ENCODE measurements at places on chromosomes 7 and 10.
A peak's percentile ranks its signal among the peaks of the same experiment; 100 is the strongest.

GRCh38 chr7:98420966-98421612, 20.2 kb upstream of the BAIAP2L1 start:
- peak; percentile 64 for DNase-seq

- no peak for DNase-seq
These were observed 2.5 kb downstream of the TNRC18 start for GRCh38 chr7:5420881-5421713.

DNA sequence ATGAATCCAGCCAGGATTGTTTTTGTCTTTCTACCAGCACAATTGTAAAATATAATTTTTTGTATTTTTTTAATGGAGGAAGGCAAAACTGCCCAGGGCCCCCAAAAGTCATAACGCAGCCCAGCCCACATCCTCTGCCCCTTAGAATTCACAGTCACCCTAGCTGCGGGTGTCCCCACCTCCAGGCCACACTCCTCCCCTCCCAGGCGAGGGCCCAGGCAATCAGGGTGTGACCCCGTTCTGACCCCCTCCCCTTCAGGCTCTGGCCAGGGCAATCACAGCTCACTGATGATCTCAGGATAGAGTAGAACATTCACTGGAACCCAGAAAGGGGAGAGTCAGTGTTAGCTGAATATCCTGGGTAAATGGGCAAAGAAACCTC, 92.0 kb upstream of the MACROH2A2 start:
- DNase-seq: no peak

- no peak for DNase-seq
These were observed 27.6 kb downstream of the SNX13 start for GRCh38 chr7:17912536-17913235.

- no peak for DNase-seq
These were observed 5.2 kb upstream of the MYH16 start for GRCh38 chr7:99267481-99267840.

DNA sequence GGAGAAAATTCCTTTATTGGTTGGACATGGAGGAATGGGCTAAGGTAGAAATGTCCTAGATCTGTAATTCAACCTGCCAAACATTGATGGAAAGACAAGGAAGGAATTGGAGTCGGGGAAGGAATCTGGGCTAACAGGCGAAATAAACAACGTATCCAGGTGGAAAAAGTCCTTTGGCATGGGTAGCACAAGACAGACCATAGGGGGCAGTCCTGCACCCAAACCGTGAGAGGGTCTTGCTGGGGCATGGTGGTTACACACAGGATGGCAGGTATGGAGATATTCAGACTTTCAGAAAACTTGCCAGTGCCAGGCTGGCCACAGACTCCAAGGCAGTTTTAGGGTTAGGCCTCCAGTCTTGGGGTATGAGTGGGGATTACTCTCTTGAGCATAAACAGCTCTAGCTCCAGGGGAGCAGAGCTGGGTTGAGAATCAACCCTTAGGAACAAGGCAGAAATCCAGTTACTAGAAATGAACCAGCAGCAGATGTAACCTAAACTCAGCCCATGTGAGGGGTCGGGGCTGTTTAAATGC, 188.6 kb upstream of the GDF10 start:
- no peak for DNase-seq

GRCh38 chr7:28126410-28127041, 54.1 kb downstream of the JAZF1 start:
- DNase-seq: no peak

GRCh38 chr7:14954035-14954434, 51.5 kb upstream of the DGKB start:
- no peak for DNase-seq

GRCh38 chr7:116339564-116339963, 129.2 kb downstream of the TES start:
- DNase-seq: no peak

DNA sequence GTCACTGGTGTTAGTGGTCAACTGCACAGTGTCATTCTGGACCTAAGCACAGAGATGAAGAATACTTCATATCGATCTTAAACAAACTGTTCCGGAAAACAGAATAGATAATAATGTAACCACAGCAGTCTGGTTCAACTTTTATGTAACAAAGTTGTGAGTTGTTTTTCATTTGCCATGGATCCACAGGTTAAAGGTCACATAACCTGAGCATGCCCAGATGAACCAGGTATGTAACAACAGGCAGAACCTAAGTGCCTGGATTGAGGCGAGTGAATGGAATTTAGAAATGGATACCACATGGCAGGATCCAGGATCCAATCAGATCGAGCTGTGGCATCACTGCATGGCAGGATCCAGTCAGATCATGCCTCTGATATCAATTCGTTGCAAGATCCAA, 87.1 kb downstream of the CLEC2L start:
- DNase-seq: no peak

GRCh38 chr10:31700181-31700611, 228.4 kb downstream of the ARHGAP12 start:
- no peak for DNase-seq

GRCh38 chr7:41861642-41862041, 158.8 kb upstream of the INHBA start:
- DNase-seq: no peak

DNA sequence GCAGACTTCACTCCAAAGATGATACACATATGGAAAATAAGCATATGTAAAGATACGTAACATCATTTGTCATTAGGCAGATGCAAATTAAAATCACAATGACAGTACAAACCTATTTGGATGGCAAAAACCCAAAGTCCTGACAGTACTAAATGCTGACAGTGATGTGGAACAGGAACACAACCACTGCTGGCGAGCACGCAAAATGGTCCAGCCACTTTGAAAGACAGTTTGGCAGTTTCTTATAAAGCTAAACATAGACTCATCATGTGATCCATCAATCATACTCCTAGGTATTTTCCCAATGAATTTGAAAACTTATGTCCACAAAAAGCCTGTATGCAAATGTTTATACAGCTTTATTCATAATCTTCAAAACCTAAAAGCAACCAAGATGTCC, 200.7 kb downstream of the RAMP3 start:
- DNase-seq: no peak

DNA sequence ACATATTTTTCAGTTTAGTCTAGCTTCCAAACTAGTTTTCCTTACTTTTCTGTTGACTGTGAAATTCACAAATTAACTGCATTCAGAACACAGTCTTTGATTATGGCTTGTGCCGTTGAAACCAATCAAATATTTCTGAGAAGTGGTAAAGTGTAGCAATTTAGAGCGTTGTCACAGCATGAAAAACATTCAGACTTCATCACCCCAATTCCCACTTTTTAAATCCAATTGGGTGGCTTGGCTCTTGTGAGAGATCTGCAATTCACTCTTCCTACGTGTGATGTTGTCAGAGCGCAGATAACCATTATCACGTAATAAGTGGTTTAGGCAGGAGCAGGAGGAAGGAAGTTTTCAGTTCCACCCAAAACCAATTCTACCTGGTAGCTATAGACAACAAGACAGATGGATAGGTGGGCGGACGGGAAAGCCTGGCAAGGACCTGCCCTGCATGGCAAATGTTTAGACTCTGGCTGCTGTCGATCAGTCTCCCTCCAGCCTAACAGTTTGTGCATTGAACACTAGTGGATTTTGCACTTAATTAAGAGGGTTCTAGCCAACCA, 8.9 kb downstream of the COBL start:
- DNase-seq: no peak

Data from activated naive CD4-positive, alpha-beta T cell treated with anti-CD3 and anti-CD28 coated beads, Interleukin-2, amount 50 U/mL, for 16 hours (primary cell).